ENCODE measurements at places on chromosomes 3 and 15. TPM values are rescaled to one million over a fixed set of nuclear protein-coding genes. Genes with fewer than 3 reads are reported as not detected.

ACKR4 gene
- 0.15 TPM for total RNA-seq

DNA sequence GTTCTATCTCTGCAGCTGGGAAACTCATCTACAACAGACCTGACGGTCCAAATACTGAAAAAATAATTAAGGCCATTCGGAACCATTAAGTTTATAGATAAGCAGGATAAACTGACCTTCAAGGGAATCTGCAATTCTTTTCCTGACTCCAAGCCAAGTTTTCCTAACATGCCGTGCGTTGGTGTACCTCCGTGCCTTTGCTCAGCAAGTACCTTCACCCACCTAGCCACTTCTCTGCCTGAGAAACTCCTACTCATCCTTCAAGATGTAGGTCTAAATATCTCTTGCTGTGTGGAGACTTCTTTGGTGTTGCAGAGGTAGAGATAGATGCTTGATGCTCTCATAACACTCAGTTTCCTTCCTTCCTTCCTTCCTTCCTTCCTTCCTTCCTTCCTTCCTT, 24.2 kb upstream of the BNC1 start:
- no peak overlapping the region for H3K27ac ChIP-seq
- H3K4me3 ChIP-seq: no peak overlapping the region
- no peaks in the 10 kb centered on the region for H3K36me3 ChIP-seq
- no peak for DNase-seq
- H3K4me1 ChIP-seq: no peaks in the 10 kb centered on the region
- no peaks in the 10 kb centered on the region for H3K27me3 ChIP-seq

GPR62 gene
- total RNA-seq: not detected

CSPG4 gene
- total RNA-seq: 0.15 TPM

TTLL13 gene
- total RNA-seq: 0.22 TPM

YEATS2 gene
- 26.7 TPM for total RNA-seq

XCR1 gene
- total RNA-seq: not detected

DNA sequence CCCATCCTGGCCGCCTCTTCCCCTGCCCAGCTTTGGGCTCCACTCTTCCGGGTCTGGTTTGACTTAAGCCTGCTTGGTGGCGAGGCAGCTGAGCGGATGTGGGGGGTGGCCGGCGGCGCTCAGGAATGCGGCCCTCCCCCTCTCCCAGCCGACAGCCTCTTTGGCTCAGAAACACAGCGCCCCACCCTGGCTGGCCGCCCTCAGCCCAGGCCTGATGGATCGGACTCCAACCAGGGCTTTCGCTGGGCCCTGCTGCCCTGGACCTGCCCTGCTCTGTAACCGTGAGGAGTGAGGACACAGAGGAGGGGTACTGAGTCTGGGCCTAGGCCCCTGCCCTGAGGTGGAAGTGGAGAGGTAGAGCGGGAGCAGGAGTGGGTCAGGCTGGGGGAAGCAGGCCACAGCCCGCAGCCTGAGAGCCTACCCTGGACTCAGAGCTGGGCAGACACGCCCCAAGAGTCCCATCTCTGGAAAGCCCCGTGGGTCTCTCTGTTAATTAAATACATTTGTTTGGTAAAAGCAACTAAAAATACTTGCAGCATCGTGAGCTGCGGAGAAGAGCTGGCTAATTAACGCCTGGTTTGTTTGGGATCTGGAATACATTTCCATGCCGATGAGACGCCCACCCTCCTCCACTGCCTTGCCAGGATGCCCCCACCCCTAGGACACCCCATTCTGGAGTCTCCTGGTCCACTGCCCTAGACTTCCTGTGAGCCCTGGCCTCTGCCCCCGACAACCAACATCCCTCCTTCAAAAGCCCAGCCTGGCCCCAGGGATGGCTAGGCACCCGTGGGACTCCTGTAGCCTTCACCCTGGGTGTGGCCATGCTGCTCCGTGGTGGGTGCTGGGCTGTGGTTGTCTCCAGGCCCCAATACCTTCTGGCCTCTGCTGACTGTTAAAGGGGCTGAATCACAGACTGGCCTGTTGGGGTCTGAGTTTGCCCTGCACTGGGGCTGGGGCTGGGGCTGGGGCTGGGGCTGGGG, 19.6 kb downstream of the PLXNA1 start:
- no peaks in the 10 kb centered on the region for H3K4me1 ChIP-seq
- DNase-seq: no peak
- H3K36me3 ChIP-seq: no peaks in the 10 kb centered on the region
- H3K27ac ChIP-seq: no peak overlapping the region
- no peaks in the 10 kb centered on the region for H3K27me3 ChIP-seq

DNA sequence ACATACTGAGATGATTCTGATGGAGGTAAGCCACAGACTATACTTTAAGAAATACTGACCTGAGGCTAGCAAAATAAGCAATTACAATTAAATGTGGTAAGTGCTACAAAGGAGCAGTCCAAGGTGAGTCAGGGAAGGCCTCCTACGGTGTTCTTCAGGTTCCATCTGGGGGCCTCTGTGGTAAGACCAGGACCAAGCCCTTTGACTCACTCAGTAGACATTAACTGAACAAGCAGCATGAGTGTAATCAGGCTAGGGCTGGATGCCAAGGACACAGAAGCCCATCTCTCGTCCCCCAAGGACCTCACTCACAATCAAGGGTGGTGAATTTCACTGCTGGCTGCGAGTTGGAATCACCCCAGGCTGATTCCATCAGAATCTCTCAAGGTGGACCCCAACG, 37.3 kb downstream of the DZIP1L start:
- no peaks in the 10 kb centered on the region for H3K36me3 ChIP-seq
- H3K4me1 ChIP-seq: no peaks in the 10 kb centered on the region
- H3K27ac ChIP-seq: no peak overlapping the region

PCYT1A gene
- total RNA-seq: 59.9 TPM

ANKUB1 gene
- total RNA-seq: not detected

- H3K36me3 ChIP-seq: no peaks in the 10 kb centered on the region
- H3K4me3 ChIP-seq: no peak overlapping the region
- no peak overlapping the region for H3K27ac ChIP-seq
- no peaks in the 10 kb centered on the region for H3K27me3 ChIP-seq
- no peaks in the 10 kb centered on the region for H3K4me1 ChIP-seq
These were observed 50.9 kb downstream of the PLXNA1 start for GRCh38 chr3:127033786-127034185.

- H3K4me1 ChIP-seq: no peaks in the 10 kb centered on the region
- peaks cover 12% of the 10 kb centered on the region for H3K36me3 ChIP-seq
- H3K4me3 ChIP-seq: no peak overlapping the region
- H3K27ac ChIP-seq: no peak overlapping the region
- no peak for DNase-seq
- H3K27me3 ChIP-seq: no peaks in the 10 kb centered on the region
These were observed 41.3 kb upstream of the RBM5 start for GRCh38 chr3:50047426-50047825.

- no peak overlapping the region for H3K4me3 ChIP-seq
- no peak overlapping the region for H3K27ac ChIP-seq
These were observed 54.3 kb downstream of the DGKG start for GRCh38 chr3:186307594-186308221.

SAMD7 gene
- 0.12 TPM for total RNA-seq

DNA sequence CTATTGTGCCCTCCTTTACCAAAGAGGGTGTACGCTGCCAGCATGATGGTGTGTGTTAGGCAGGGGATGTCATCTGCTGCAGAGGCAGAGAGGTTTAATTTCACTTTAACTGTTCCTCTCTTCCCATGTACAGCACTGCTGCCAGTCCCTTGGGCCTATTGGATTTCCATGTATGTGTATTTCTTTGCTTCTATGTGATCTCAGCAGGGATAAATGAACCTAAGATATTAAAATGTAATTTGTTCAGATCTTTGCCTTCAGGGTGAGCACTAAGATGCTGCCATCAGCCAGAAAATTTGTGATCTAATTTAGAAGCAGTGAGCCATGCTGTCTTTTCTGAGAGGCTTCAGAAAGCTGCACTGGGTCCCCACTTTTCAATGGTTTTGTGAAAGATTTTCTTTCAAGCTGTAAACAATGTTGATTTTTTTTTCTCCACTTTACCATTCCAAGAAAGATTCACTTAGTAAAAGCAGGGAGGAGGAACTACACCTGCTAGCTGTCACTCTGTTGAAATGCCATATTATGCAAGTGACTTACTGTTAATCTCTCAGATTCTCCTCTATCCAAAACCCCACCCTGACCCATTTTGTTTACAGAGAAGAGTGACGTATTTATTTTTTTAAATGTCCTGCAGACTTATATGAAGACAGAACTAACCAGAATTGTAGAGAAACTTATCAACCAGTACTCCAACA, 261.9 kb downstream of the TBL1XR1 start:
- H3K27ac ChIP-seq: no peak overlapping the region
- peaks cover 2% of the 10 kb centered on the region for H3K27me3 ChIP-seq
- H3K4me3 ChIP-seq: no peak overlapping the region
- no peaks in the 10 kb centered on the region for H3K36me3 ChIP-seq

- H3K27ac ChIP-seq: no peak overlapping the region
- H3K4me3 ChIP-seq: no peak overlapping the region
These were observed 71.6 kb upstream of the ZNF280D start for GRCh38 chr15:56804938-56805337.

GRCh38 chr15:97528238-97528637, 432.3 kb upstream of the ARRDC4 start:
- H3K36me3 ChIP-seq: no peaks in the 10 kb centered on the region
- no peak for DNase-seq
- H3K27me3 ChIP-seq: no peaks in the 10 kb centered on the region
- no peaks in the 10 kb centered on the region for H3K4me1 ChIP-seq

DNA sequence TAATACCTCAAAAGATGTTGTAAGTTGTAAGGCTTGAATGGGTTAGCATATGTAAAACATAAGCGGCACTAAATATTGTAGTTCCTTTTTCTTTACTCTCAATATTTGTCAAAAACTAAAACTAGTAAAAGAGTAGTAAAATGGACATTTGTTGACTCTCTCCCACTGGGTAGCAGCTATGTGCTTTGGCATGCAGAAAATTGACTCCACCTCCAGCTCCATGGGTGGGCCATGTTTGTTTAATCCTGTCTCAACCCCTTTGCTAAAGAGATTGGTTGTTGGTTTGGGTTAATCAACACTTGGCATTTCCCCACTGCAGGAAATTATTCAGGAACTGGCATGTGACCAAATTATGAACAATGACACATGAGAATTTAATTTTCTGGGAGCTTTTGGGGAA, 114.8 kb downstream of the EOMES start:
- H3K27me3 ChIP-seq: no peaks in the 10 kb centered on the region
- H3K27ac ChIP-seq: no peak overlapping the region
- no peak for DNase-seq
- peaks cover 33% of the 10 kb centered on the region for H3K4me1 ChIP-seq
- no peak overlapping the region for H3K4me3 ChIP-seq
- no peaks in the 10 kb centered on the region for H3K36me3 ChIP-seq

AADACL2 gene
- not detected for total RNA-seq

All from B cell (primary cell).